ENCODE measurements at places on chromosomes 12 and 14. TPM values are rescaled to one million over a fixed set of nuclear protein-coding genes. Genes with fewer than 3 reads are reported as not detected.

GRCh38 chr12:56154246-56154771 lies 1.9 kb downstream of the MYL6B start:
- DNase-seq = no peak

DNA sequence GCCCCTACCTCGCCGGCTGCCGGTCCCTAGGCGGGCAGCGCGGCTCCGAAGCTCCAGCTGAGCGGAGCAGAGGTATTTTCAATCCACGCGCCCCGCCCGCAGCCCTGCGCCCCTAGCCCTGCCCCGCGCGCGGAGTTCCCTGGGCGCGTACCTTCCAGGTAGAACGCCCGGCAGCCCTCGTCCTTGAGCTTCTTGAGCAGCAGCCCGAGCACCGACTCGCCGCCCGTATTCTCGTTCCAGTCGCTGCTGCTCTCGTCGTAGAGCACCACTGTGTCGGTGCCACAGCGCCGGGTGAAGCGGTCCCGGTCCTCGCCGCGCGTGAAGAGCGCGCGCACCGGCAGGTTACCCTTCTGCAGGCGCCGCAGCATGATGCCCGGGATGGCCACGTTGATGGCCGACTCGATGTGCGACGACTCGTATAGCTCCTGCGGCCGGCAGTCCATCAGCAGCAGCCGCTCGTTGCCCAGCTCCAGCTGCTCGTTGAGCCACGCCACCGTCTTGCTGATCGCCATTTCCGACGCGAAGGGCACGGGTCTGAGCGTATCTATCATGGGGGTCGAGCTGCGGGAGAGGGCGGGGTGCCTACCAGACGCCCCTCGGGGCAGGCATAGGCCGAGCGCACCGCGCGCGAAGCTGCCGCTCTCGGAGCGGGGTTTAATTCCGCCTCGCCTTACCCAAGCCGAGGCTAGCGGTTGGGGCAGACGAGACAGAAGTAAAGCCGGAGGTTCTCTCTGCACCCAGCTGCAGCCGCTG lies 636 bp downstream of the DUSP6 start:
- DNase-seq = no peak

The ATP5MC2 gene
- polyA plus RNA-seq = 641 TPM

DNA sequence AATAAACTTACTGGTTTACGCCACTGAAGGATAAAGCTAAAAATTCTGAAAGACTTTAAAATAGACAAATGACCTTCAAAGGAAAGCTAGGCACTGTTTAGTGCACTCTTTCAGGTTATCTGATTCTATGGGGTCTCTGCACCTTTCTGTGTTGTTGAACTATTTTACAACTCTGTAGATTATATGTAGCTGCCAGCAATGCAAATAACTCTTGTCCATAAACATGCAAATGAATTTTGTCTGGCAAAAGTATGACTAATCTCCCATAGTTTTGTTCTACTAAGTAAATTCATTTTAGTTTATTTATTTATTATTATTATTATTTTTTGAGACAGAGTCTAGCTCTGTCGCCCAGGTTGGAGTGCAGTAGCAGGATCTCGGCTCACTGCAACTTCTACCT lies 266.3 kb upstream of the CCDC196 start:
- DNase-seq = no peak

DNA sequence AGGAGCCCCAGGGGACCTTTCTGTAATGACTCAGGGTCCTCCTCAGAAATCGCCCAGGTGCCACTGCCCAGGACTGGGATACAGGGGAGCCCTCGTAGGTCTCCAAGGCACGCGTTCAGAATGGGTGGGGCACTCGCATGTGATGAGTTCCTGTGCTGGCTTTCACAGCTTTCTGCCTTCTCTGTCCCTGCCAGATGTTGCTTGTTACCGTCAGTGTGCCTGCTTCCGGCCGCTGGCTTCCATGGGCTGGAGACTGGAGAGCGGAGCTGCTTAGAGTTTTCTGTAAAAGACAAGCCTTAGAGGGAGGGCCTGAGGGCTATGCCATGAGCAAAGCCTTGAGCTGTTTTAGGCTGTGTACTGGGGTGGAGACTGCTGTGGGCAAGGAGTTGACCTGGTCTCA lies 75.0 kb upstream of the SLC24A4 start:
- no peak for DNase-seq

The PLEKHG3 gene
- polyA plus RNA-seq = 95.4 TPM

The OVCH1 gene
- polyA plus RNA-seq = 0.67 TPM

- DNase-seq = no peak
These were observed 6.2 kb upstream of the SLC15A4 start for GRCh38 chr12:128829861-128830504.

The JDP2 gene
- 28.0 TPM for polyA plus RNA-seq

DNA sequence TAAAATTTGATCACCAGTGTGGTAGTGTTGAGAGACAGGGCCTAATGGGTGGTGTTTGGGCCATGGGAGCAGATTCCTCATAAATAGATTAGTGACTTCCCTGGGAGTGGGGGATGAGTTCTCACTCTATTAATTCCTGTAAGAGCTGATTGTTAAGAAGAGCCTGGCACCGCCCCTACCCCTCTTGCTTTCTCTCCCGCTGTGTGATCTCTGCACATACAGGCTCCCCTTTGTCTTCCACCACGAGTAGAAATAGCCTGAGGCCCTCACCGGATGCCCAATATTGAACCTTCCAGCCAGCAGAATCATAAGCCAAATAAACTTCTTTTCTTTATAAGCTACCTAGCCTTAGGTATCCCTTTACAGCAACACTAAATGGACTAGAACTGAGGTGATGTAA lies 31.9 kb upstream of the CAND1 start:
- DNase-seq = no peak

DNA sequence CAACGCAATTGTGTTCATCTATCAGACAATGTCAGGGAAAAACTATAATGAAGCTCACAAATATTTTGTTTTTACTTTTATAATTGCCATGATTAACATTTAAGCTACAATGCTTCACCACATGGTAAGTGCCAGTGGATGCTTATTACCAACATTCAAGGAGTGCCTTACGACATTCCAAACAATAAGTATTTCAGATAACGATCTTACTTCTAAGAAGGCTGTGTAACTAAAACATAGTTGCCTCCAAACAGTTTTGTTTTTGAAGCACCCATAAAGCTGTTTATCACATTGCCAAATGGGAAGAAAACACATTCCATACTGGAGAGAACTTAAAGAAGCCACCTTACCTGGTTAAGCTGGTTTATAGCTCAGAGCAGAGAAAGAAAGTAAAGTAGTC lies 78.8 kb downstream of the RPS6KA5 start:
- no peak for DNase-seq

DNA sequence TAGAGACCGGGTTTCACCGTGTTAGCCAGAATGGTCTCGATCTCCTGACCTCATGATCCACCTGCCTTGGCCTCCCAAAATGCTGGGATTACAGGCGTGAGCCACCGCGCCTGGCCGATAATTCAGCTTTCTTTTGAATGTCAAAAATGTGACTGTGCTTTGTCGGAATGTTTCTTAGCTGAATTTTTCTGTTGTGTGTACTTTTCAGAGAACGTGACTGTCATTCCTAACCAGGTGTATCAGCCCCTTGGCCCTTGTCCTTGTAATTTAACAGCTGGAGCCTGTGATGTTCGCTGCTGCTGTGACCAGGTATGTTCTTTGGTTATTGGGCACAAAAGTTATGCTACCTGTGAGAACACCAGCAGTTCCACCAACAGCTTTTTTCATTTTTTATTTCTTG lies 8.1 kb downstream of the TCTN2 start:
- no peak for DNase-seq

DNA sequence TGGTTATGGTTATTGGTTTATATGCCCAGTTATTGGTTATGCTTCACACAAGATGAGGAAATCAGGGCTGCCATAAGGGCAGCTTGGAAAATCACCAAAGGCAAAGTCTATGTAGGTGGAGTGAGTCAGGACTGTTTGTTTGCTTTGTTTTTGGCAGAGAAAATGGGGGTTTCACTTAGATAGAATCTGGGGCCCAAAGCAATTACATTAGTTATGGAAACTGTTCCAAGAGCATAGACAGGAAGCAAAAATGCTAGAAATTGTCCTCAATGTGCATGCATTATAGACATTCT lies 2.2 kb downstream of the VAMP1 start:
- DNase-seq = no peak

GRCh38 chr14:96139879-96140278 lies 64.8 kb upstream of the BDKRB2 start:
- DNase-seq = no peak

DNA sequence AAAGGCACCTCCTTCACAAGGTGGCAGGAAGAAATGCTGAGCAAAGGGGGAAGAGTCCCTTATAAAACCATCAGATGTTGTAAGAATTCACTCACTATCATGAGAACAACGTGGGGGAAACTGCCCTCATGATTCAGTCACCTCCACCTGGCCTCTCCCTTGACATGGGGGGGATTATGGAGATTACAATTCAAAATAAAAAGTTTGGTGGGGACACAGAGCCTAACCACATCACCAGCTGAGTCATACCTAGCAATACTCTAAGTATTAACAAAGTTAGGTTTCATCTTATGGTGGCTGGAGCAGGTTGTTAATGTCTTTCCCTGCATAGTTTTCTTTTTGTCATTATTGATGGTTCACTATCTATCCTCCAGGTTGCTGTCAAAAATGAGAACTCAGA lies 113.2 kb upstream of the PPFIA2 start:
- no peak for DNase-seq

DNA sequence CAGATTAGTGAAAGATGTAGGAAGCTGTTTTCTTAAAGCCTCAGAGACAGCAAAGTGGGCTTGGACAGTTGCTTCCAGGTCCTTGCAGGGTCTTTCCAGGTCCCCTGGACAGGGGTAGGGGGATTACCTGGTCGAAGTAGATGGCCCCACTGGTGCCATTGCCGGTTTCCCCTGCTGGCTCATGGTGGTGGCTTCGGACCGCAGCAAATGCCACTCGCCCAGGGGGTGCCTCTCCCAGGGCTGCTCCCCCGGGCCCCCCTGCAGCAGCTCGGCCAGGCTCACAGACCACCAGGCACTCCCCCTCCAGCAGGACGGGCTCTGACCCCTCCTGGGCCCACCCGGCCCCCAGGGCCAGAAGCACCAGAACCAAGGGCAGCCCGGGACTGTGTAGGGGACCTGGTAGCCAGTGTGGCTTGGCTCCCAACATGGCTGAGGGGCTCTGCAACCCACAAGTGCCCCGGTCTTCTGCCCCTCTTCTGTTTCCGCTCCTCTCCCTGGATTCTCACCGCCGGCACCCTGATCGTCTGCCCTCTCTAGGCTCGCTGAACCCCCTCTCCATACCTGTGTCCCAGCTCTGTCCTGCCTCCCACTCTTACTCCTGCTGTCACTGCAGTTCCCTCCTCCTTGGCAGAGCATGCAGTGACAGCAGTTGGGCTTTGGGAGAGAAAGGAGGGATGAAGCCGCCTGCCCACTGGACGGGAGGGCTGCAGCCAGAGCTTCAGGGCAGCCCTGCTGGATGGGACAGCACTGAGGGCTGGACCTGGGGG lies 657 bp downstream of the CBLN3 start:
- DNase-seq = no peak

The TUNAR gene
- 0.32 TPM for polyA plus RNA-seq

GRCh38 chr12:107080299-107080698 lies 13.1 kb downstream of the CRY1 start:
- no peak for DNase-seq

DNA sequence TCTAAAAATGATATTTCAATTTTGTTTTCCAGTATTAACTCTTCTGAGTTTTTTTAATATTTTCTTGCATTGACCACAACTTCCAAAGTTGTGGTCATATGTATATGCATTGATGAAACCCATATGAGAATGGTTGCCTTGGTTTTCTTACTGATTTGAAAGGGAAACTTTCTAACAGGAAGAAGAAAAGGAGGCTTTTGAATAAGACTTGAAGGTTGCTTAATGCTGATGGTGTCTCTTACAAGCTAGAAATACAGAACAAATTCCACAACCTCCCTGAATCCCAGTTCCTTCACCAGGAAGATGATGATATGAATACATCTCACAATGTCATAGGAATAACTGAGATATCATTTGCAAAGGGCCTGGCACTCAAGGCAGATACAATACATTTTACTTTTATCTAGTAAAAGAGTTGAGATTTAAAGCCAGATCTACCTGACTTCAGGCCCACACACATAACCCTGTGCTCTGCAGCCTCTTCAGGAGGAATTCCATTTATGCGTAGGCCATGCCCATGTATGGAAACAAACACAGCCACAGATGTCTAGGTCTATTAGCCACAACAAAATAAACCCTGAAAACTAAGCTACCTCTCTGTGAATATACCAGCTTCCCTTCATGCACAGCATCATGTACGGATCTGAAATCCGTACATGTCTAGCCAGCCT lies 165.4 kb upstream of the PLEKHG7 start:
- DNase-seq = no peak

- no peak for DNase-seq
These were observed 583.9 kb upstream of the TBX3 start for GRCh38 chr12:115267891-115268290.

GRCh38 chr12:57148469-57149244 lies 1.2 kb upstream of the LRP1-AS start:
- DNase-seq = no peak

DNA sequence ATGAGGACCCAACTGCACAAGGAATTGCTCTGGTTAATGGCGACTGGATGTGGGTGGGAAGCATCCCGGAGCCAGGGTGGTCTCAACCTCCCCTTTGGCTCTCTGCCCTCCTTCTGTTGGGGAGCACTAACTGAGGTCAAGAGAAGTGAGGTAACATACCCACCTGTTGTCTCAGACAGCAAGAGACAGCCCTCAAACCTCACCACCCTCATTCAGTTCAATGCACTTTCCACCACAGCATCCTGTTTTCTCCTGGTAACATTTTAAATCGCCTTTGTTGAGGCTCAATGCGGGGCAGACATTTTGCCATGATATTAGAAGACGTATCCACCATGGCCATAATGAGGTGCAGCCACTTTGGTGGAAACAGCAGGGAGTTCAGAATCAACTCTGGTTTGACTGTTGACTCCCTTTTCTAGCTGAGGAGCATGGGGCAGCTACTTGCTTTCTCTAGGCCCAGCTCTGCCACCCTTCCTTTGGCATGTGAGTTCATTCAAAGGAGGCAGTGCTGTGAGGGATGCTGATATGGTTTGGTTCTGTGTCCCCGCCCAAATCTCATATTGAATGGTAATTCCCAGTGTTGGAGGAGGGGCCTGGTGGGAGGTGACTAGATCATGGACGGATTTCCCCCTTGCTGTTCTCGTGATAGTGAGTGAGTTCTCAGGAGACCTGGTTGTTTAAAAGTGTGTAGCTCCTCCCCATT lies 338.6 kb downstream of the PCNX1 start:
- no peak for DNase-seq

DNA sequence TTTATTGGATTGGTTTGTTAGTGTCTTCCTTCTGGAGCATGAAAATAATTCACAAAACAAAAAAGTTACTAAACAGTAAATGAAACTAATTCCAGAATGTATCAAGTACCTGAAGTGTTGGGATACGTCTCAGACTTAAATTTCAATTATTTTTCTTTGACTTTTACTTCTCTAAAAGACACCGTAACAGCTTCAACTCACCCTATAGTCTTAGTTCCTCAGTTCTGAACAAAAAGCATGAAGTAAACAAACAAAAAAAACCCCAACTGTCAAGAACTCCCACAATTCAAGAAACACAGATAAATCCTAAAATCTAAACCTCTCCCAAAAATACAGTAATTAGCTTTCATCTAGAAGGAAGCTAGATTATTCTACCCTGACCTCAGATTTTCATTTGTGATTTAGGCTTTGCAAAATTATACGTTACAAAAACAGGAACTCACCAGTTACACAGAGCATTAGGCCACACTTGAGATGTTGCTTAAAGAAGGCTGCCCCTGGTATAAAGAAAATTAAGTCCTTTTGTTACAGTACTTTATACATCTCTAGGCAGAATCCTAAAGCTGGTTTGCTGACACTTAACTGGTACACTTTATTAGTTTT lies 10.2 kb downstream of the HEATR5A start:
- no peak for DNase-seq
